NCI-H774 (cell line): ENCODE measurements at places on chromosomes 13 and 19.

DNA sequence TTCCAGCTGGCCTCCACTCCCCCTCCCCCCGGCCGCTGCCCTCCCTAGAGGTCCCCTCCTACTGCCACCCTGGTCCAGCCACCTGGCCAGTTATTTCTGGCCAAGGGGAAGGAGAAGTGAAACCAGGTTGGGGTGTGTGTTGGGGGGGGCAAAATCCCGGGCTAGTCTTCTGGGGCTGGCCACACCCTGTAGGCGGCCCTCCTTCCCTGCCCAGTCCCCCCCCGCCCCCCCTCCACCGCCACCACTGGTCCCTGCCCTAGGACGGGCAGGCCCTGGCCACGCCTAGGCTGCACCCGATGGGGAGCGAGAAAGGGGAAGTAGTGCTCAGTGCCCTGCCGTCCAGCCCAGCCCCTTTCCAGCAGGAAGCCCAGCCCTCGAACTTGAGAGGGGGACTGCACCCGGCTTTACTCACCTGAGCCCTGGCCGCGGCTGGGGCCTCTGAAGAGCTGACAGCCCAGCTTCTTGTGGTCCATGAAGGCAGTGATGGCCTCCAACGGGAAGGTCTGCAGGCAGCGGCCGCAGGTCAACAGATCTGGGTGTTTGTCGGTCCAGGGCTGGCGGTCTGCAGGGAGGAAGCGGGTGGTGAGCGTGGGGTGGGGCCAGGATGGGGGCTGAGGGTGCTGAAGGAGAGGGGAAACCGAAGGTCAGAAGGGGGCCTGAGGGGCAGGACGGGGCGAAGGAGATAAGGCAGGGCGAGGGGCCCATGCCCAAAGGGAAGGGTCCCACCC is 813 bp downstream of the ZNF296 start:
- DNase-seq: peak; percentile 65

GRCh38 chr13:44074611-44075010 is 194.9 kb downstream of the LACC1 start:
- DNase-seq: no peak

GRCh38 chr19:9151367-9151766 is 11.2 kb downstream of the ZNF317 start:
- no peak for DNase-seq

DNA sequence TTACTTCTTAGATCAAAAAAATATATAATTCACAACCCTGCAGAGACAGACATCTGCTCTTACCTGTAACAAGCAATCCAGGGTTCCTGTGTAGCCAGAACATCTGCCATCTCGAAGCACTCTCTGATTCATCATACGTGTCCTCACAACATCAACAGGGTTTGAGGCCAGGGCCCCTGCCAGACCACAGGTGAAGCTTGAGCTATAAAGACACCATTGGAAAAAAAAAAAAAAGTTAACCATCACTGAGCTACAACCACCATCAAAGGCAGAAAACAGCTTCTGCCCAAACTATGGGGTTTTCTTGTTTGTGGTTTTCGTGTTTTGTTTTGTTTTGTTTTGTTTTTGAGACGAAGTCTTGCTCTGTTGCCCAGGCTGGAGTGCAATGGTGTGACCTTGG is 19.3 kb downstream of the SLC25A30 start:
- DNase-seq: no peak

DNA sequence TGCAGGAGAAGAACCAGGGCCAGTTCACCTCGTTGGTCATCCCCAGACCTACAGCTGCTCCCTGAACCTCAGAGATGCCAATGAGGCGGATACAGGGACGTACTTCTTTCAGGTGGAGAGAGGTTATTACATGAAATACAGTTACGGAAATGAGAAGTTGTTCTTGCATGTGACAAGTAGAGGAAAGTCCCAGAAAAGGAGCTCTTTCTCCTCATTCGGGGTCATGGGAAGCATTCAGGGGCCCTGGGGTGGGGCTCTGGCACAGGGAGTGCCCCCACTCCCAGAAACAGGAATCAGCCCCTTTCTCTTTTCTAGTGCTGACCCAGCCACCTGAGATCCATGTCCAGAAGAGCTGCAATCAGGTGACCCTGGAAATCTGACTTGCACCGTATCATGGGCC is 4.5 kb upstream of the SIGLEC9 start:
- no peak for DNase-seq

GRCh38 chr19:46610413-46610775 is 9.3 kb downstream of the CALM3 start:
- no peak for DNase-seq

GRCh38 chr19:40210889-40211288 is 7.3 kb downstream of the TTC9B start:
- no peak for DNase-seq

GRCh38 chr19:48674921-48675824 is 2.4 kb upstream of the NTN5 start:
- peak; percentile 59 for DNase-seq

DNA sequence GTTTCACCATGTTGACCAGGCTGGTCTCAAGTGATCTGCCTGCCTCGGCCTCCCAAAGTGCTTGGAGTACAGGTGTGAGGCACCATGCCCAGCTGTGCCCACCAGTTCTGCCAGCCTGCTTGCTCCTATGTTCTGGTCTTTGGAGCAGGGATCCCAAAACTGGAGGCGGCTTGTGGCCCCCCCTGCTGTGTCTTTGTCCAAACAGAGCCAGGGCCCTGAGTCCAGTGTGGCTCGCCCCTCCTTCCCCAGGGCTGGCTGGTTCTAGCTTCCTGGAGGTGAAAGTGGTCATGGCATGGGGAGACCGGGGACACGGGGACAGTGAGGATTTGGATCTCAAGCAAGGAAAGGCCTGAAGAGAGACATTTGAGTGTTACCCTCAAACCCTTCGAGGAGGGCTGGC is 11.5 kb upstream of the TINCR start:
- DNase-seq: no peak

GRCh38 chr13:33487575-33488243 is 202.2 kb upstream of the STARD13 start:
- no peak for DNase-seq

DNA sequence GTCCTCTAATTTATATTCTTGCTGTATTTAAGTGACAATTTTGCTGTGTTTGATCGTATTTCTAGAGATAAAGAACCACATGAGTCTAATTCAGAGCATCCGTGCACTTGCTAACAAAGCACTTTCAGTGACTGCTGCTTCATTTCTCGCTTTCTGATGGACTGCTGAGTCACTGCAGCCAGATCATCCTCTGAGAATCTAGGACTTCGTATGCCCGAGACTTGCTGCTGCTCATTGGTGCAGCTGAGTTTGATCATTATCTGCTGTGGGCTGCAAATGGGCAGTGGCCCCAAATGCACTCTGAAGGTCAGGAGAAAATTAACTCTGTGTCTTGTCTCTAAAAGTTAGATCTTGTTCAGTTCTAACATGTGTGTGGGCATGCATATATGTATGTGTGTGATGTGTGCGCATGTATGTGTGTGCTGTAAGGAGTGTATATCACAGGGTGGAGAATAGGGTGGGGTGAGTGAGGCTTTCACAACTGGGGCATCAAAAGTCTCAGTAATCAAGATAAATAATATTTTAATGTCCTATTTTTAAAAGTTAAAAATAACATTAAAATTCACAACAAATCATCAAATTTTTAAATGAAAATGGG is 342.6 kb downstream of the MTUS2 start:
- DNase-seq: no peak

DNA sequence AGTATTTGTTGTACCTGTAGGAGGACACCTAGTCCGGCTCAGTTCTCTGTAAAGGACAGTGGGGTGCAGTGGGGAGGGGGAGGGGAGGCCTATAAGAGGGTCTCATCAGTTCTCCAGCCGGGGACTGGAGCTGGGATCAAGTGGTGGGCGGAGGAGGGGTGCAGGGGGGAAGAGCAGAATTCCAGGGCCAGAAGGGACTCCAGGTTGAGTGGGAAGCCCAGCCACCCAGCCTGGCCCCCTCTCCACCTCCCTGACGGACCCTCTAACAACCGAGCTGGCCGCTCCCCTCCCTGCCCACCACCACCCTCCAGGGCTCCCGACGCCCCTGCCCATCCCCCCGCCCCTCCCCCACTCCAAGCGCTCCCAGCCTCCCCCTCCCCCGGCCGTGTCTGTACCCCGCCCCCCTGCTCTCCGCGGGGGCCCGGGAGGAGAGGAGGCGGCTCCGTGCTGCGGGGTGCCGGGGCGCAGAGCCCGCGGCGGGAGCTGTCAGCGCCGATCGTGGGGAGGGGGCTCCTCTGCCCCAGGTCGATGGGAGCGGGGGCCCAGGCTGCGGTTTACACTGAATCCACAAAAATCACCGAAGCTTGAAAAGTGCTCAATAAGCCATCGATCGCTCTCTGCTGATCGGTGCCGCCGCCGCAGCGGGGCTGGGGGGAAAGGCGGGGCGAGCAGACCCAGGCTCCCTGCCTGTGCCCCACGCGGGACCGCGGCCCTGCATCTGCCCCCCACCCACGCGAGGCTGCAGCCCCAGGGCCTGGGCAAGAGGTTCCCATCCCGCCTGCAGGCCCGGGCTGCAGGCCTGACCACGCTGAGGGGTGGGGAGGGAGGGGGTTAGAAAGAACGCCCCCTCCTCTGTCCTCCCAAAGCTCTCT is 34.6 kb upstream of the ONECUT3 start:
- DNase-seq: no peak

DNA sequence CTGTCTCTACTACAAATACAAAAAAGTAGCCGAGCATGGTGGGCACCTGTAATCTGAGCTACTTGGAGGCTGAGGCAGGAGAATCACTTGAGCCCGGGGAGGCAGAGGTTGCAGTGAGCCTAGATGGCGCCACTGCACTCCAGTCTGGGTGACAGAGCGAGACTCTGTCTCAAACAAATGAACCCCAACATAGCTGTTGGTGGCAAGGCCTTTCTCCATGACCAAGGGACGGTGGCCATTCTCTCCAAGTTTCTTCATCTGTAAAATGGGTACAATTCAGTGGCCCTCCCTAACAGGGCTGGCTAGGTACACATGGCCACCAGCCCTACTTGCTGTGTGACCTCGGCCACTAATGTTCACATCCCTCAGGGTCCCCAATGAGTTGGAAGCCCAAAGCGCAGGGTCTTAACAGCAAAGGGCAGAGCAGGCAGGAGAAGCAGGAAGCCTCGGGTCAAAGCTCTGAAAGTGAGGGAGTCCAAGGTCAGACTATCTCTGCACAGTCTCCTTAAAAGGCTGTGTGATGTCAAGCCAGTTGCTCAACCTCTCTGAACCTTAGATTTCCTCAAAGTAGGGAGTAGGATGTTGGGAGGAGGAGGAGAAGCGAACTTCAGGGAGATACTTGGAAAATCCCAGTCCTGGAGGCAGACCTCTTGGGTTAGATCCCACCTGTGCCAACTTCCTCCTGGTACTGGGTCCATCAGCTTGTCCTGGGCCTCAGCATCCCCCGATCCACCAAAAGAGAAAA is 2.7 kb downstream of the JUND start:
- no peak for DNase-seq

DNA sequence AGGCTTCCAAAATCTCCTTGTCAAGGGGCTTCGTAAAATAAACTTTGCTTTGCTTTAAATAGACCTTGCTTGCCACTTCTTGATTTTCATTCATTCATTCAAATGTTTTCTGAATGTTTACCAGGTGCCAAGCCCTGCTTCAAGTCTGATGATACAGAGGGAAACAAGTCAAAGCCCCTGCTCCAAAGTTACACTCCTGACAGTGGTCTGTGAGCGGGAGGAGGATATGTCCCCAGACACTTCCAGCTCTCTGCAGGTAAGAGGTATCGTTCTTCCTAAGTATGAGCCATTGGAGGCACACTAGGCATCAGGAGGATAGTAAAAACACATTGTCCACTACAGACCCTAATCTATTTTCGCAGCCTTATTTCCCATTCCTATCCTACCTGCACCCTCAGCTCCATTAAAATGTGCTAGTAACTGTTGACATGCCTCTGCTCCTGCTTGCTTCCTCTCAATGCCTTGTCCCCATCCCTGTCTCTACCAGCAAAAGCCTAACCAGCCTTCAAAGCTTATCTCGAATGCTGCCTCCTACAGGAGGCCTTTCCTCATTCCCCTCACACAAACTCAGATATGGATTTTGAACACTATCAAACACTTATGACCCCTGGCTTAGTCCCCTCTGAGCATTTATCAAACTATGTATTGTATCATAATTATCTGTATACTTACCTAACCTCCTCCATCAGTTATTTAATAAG is 6.2 kb upstream of the WBP4 start:
- no peak for DNase-seq

DNA sequence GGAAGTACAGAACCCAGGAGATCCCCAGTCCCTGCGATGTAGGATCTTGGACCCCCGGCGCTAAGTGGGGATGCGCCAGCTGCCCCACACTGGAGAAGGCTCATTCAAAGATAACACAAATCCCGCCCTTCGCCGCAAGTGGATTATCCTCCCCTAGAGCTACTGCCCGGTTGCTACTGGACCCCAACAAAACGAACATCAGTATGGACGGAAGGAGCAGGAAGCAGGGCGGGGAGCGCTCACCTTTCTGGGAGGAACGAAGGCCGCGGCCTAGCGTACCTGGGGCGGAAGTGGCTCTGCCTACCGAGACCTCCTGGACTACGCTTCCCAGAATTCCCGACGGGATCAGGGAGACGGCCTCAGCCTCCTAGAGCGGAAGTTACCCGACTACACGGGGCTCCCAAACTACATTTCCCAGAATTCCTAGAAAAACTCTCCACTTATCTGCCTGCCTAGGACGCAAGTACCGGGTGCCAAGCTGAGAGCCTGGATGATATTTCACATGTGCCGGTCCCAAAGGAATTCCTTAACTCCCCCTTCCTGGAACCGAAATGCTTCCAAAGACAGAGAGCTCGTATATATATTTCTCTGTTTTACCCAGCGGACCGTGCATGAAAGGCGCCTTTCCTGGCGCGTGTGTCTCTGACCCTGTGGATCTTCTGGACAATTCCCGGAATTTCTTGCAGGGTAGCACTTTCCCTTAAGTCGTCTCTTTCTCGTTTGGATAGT is at the start of gene ZNF112:
Gene ZNF112 (minus strand): TSS at position 298 of the 729 bp plus-strand sequence. CDS start 16,141 bp downstream, outside the sequence.
- peak; percentile 96 for DNase-seq

GRCh38 chr19:3404324-3405260 is 38.2 kb downstream of the NFIC start:
- DNase-seq: no peak

DNA sequence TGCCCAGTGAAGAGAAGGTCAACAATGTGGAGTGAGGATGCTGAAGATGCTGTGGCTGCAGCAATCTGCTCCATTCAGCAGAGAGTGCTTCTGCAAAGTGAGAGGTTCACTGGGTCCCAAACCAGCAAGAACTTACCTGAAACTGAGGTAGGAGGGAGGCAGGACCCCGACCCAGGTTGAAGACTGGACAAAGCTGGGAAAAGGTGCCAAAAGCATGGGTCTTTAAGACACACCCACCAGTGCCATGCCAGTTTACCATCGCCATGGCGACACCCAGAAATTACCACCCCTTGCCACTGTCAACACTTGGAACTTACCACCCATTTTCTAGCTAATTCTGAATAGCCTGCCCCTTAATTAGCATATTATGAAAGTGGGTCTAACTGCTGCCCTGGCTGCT is 70.7 kb downstream of the RGCC start:
- DNase-seq: no peak

- no peak for DNase-seq
These were observed 111.2 kb downstream of the KCNRG start for GRCh38 chr13:50126263-50126992.
